Fibroblast of skin of right biceps (primary cell): ENCODE measurements at places on chromosomes 1 and 21.
A peak's percentile ranks its signal among the peaks of the same experiment; 100 is the strongest.

DNA sequence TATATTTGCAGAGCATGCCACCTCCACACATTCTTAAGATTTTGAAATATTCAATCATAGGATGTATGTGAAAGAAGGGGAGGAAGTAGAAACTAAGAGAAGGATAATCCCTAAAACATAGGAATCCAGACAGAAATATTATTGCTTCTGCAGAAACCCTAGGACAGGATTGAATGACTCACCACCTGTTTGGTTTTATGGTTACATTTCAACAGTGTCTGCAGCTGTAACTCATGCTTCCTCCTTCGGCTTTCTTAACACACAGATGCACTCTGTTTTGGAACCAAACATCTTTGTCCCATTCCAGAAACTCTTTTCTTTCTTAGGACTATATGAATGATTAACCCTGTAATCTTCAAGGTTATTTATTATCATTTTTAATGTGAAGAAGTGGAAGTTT is 20.7 kb downstream of the RGS7 start:
- no peak for DNase-seq

DNA sequence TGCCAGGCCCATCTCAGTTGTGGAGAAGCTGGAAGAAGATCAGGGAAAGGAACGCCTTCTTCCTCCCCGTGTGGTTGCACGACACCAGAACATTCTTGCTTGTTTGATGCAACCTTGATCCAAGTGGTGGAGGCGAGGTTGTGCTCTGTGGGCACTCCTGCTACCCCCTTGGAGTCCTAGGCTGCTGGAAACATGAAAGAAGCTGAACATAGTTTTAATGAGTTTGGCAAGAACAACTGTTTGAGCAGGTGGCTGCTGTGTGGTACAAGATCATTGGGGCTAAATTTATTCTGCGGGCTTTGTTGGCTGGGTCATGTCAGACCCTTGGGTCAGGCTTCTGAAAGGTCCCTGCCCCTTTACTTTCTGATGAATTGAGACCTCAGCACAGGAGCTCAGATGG is 5.9 kb downstream of the KAZN start:
- DNase-seq, result no peak

- DNase-seq, result no peak
Observed at GRCh38 chr1:245240648-245241165, 85.9 kb downstream of the KIF26B start.

GRCh38 chr1:2539312-2539907 is 9.3 kb upstream of the HES5 start:
- no peak for DNase-seq

GRCh38 chr1:25360596-25361581 is 22.8 kb downstream of the TMEM50A start:
- DNase-seq, result peak; percentile 88

- DNase-seq, result peak; percentile 41
Observed at GRCh38 chr1:184881941-184882913, 92.1 kb downstream of the NIBAN1 start.

DNA sequence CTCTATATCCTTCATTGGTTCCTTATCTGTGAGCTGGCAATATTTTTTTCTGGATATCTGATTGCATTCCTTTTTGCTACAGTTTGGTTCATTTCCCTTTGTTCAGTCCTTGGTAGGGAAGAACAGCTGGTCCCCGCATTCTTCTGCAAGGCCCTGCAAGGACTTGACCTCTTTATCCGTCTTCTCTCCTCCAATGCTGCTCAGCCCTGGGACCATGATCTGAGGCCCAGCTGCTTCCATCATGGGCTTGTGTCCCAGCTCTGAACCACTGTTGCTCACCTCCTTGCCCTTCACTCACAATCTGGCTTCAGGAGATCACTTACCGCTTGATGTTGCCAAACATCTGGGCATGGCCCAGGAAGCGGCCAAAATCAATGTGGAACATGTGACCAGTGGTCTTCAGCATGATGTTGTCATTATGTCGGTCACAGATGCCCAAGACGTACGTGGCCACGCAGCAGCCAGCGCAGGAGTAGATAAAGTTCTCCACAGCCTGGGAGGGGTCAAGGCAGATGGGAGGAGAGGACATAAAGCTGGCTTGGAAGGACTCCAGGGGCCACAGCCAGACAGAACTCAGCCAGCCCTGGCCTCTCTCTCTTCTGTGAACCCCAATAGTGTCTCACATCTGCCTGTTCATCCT is 22.6 kb upstream of the PPP1R15B start:
- DNase-seq, result no peak

DNA sequence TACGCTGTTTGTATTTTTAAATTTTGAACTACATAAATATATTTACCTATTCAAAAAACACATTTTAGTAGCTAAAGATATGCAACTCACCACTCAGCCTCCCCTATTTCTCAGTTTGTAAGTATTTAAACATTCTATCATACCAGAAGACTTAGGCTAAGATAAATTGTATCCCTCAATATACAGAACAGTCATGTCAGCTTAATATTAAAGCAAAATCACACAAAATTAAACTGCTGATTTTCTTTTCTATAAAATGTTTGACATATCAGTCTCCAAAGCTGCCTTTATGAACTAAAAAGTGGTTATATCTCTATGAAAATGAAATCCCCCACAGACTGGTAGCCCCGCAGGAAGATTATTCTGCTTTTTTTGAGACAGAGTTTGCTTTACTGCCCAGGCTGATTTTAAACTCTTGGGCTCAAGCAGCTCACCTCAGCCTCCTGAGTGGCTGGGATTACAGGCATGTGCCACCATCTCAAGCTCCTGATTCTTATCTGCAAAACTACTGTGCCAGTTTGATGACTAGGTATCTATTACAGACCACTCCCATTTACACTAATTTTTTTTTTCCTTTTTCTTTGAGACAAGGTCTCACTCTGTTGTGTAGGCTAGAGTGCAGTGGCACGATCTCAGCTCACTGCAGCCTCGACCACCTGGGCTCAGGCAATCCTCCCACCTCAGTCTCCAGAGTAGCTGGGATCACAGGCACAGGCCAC is 37.6 kb downstream of the NRDC start:
- no peak for DNase-seq

DNA sequence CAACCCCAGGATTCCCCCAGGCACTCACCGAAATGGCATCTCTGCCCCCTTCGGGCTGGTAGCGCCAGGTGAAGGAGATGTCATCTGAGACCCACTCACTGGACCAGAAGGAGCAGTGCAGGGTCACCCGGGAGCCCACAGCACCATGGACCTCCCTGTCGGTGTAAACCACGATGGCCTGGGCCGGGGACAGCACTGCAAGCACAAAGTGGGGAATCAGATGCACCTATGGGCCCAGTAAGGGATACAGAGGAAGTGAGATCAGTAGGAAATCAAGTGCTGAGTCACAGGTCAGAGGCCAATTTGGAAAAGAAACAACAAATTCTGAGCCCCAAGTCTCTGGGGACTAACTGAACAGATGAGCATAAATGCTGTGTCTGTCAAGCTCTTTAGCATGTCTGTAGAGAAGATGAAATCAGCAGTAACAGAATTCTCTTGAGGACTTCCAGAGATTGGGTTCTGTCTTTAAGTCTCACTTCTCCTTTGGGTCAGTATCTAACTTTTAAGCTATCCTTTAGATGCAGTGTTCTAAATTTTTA is 2.5 kb downstream of the MPZ start:
- peak; percentile 54 for DNase-seq

GRCh38 chr1:234965111-234965510 is 163.5 kb downstream of the TOMM20 start:
- no peak for DNase-seq

DNA sequence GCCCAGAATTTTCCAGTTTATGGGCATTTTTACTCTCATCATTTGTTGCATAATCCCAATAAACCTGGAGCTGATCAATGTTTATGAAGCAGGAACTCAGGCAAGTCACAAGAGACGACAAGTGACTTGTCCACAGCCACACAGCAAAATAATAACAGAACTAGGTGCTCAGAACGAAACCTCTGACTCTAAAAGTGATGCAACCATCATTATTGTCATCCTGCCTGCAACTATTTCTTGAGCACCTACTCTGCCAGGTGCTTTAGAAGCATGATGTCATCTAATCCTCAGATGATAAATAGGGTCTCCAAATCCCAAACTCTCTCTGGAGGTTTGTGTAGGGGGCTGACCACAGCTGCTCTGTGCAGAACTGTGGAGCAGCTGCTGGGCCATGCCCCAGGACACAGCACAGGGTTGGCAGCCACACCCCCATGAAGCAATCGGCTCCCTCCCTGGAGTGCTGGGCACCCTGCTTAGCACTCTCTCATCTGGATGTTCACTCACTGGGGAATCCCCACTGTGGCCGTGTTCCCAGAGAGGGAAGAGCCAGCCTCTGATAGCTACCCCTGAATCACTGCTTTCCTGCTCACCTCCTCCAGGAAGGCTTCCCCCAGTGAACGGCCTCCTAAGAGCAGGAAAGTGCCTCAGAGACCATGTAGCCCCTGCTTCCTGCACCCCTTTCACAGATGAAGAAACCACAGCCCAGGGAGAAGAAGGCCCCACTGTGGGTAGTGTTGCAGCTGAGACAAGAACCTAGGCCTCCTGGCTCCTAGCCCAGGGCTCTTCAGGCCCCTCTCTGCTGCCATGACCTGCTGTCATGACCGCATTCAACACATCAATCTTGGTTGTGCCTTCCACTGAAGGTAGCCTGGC is 2.1 kb downstream of the TTC22 start:
- DNase-seq, result no peak

DNA sequence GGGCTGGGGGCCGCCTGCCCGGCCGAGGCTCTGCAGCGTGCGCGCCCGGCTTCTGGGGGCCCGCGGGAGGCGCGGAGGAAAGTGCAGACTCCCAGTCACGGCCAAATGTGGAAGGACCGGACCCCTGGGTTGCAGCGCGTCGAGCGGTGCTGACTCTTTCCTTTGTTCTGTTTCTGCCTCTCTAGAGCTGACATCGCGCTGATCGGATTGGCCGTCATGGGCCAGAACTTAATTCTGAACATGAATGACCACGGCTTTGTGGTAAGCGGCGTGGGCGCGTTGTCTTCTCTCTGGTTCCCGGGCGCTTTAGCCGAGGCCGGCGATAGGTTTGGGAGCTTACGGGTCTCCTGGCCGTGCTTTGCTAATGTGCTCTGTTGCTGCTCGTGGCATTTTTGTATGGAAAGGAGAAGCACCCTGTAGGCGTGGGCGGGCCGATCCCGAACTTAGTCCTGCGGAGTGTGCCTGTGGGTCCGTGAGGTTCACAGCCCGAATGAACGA is 629 bp downstream of the PGD start:
- peak; percentile 26 for DNase-seq

DNA sequence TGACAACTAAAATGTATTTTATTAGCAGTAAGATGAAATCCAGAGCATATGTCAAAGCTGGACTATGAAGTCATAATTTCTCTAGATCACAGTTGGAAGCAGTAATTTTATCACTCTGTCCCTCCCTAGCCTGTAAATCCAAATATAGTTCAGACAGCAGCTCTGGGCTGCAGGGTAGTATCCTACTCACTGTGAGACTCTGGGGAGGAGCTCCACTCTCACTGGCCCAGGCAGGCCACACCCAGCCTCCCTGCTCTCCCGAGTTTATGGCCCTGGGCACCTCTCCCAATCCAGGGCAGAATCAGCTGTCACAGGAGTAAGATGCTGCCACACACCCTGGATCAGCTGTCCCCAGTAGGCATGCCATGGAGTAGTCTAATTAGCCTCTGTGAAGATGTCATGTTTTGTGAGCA is 131.1 kb downstream of the HLCS start:
- no peak for DNase-seq

- peak; percentile 85 for DNase-seq
Observed at GRCh38 chr1:8818325-8818775, 910 bp upstream of the RERE start.

DNA sequence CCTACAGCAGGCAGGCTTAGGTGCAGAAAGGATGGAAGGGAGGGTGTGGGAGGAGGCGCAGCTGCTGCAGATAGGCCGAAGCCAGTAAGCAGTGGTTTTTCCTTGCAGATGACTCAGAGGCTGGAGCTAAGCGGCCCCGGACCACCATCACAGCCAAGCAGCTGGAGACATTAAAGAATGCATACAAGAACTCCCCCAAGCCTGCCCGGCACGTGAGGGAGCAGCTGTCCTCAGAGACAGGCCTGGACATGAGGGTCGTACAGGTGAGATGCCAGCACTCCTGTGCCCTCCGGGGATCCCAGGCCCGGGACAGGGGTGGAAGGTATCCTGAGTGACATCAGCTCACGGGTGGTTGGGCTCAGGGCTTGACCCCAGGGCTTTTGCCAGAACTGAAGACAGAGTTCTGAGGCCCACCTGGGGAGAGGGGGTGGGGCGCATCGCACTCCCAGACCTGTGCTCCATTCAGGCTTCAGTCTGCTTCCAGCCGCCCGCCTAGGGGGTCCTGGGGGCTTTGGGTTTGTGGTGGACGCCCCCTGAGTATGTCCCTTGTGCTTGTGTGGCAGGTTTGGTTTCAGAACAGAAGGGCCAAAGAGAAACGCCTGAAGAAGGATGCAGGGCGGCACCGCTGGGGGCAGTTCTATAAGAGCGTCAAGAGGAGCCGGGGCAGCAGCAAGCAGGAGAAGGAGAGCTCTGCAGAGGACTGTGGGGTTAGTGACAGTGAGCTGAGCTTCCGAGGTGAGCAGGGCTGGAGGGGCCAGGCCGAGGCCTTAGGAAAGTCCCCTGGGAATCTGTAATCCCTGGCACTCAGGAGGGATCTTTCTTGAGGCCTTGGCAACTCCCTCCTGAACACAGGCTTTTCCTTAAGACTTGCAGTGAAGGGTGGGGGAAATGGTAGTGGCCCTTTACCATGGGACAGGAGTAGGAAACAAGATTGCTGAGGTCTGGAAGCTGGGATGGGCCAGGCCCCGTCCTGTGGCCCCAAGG is 41.5 kb downstream of the LHX4 start:
- peak; percentile 77 for DNase-seq

GRCh38 chr1:47449822-47450552 is 12.1 kb downstream of the FOXD2 start:
- no peak for DNase-seq

DNA sequence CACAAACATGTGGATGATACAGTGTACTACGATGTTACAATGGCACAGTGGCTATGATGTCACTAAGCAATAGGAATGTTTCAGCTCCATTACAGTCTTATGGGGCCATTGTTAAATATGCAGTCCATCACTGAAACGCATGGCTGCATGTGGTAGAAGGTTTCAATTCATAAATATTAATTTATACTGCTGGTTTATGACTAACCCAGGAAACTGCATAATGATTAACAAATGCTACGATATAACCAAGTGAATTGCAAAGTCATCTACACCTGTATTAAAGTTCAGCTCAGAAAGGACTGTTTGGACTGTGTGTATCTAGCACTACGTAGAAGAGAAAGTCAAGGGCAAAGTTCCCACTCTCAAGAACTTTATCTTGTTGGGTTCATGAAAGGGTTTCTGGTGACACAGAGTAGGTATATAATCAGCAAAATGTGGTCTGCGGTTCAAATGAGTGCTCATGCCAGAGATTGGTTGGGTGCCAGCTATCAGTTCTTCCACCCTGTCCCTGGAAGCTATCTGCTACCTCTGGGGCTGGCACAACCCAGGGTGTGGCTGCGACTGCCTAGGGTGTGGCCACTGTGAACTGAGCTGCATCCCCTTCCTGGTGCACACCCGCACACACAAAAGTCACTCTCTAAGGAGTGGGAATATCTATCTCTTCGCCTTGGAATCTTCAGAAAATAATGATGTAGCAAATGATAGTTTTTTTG is 14.8 kb downstream of the MGST3 start:
- no peak for DNase-seq
